Pancreas (tissue), 10 donors: ENCODE measurements at places on chromosomes 7 and 10. TPM values are rescaled to one million over a fixed set of nuclear protein-coding genes. Genes with fewer than 3 reads are reported as not detected.

GRCh38 chr7:2242541-2243429, 759 bp downstream of the NUDT1 start:
- DNase-seq = no peak

GRCh38 chr7:47314248-47314647, 267.7 kb downstream of the TNS3 start:
- no peak for DNase-seq

DNA sequence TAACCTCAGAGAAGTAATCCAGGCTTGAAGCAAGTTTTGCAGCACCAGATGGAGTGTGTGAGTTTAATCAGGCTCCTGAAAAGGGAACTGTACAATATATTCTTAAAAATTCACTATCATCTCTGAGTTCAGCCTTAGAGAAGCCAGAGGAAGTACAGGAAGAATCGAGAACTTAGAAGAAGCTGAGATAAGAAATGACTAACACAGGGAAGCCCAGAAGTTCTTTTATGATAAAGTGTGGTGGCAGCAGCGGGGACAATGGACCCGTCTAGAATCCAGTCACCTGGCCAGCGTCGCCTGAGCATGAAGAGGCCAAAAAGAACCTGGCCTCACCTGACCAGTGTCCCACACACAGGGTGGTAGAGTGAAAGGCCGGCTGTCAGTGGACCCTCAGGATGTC, 161.0 kb downstream of the USP6NL start:
- DNase-seq = no peak

DNA sequence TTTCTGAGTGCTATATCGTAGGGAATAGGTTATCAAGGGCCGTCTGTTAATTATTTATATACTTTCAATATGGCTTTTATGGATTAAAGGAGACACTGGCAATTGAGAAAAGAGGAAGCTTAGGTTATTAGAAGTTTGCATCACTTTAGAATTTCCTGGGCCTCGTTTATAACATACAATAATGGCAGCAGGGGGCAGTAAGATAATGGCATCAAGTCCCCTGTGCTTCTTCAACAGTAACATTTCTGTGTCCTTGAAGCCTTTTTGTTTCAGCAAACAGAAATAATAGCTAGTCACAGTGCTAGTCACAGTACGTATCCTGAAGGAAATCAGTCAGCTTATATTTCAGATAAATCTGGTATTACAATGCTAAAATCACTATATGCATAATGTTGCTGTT, 41.9 kb downstream of the SPAM1 start:
- no peak for DNase-seq

DNA sequence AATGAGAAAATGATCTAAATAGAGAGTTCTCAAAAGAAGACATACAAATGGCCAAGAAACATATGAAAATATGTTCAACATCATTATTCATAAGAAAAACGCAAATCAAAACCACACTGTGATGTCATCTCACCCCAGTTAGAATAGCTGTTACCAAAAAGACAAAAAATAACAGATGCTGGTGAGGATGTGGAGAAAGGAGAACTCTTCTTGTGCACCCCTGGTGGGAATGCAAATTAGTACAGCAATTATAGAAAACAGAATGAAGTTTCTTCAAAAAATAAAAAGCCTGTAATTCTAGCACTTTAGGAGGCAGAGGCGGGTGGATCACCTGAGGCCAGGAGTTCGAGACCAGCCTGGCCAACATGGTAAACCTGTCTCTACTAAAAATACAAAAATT, 199.3 kb downstream of the PARD3 start:
- DNase-seq = no peak

DNA sequence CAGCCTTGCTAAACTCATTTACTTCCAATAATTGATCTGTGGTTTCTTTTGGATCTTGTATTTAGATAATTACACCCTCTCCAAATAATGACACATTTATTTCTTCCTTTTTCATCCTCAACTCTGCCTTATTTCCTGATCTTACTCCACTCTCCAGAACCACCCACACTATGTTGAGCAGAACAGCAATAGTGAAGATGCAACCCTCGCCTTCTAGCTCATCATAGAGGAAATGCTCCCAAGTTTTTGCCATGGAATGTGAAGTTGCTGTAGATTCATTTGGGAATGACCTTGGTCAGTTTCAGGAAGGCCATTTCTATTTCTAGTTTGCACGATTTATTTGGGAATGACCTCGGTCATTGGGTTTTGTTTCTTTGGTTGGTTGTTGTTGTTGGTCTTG, 314.0 kb downstream of the PAXIP1 start:
- no peak for DNase-seq

- no peak for DNase-seq
Measured at GRCh38 chr7:135180122-135180521, 9.6 kb upstream of the CYREN start.

DNA sequence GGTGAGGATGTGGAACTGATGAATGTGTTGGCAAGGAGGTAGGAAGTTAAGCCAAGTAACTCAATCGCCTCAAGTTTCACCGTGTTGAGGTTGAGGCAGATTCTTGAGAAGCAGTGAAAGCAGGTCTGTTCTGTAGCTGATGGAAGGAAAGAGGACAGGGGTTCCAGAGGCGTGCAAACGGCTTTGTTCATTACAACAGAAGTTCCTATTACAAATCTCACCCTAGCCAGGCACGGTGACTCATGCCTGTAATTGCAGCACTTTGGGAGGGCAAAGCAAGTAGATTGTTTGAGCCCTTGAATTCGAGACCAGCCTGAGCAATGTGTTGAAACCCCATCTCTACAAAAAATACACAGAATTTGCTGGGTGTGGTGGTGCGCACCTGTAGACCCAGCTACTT, 36.9 kb upstream of the PTF1A start:
- DNase-seq = no peak

GRCh38 chr10:60235001-60235400, 154.7 kb downstream of the ANK3 start:
- no peak for DNase-seq

- DNase-seq = no peak
Measured at GRCh38 chr7:7639847-7640220, 718 bp upstream of the UMAD1 start.

- DNase-seq = no peak
Measured at GRCh38 chr7:55595511-55595910, 23.2 kb upstream of the VOPP1 start.

DNA sequence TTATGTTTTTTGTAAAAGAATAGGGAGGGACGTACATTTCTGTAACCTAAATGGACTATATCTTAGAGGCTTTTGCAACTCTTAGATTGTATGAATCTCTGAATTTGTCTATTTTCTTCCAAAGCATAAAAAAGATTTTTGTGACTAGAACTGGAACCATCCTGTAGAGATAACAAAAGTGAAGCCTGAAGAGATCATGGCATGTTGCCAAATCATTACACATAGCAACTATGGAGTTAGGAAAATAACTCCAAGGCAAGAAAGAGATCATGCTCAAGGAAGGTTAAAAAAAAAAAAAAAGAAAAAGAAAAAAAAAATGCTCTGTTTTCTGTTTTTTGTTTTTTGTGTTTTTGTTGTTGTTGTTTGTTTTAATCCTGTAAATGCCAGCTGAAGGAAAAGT, 567.7 kb upstream of the ZWINT start:
- no peak for DNase-seq

GRCh38 chr10:71731791-71732190, 12.2 kb upstream of the C10orf105 start:
- no peak for DNase-seq

DNA sequence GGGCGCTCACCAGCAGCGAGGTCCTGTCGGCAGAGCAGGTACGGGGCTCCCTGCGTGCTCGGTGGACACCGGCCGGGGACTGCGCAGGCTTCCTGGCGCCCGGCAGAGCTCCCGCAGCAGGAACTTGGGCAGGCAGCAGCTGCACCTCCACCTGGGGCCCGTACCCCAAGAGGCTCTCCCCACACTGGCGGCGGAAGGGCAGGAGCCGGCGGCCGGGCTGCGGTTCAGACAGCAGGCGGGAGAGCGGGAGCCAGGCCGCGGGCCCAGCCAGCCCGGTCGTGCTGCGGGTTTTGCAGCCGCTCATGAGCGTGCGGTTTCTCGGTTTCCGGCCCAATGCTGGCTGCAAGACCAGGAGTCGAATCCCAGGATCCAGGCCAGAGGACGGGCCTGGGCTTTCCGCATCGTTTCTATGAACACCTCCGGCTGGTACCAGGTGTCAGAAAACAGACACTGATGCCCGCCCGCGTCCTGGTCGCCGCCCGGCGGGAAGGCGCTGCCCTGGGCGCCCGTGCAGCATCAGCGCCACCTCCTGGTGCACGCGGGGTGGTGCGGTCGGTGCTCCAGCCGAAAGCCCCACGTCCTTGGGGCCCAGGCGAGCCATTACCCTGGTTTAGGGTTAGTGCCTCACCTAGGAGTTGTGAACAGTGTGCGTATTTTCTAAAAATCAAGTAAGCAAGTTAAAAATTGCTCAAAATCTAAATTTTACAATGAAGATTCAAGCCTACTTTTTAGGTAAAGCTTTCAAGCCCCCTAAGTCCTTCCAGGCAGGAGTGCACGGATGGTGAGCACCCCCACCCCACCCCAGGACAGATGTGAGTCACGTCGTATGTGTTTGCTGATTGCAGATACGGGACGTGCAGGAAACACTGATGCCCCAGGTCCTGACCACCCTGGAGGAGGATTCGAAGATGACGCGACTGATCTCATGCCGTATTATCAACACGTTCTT, 47.4 kb upstream of the PRKAR1B start:
- no peak for DNase-seq

DNA sequence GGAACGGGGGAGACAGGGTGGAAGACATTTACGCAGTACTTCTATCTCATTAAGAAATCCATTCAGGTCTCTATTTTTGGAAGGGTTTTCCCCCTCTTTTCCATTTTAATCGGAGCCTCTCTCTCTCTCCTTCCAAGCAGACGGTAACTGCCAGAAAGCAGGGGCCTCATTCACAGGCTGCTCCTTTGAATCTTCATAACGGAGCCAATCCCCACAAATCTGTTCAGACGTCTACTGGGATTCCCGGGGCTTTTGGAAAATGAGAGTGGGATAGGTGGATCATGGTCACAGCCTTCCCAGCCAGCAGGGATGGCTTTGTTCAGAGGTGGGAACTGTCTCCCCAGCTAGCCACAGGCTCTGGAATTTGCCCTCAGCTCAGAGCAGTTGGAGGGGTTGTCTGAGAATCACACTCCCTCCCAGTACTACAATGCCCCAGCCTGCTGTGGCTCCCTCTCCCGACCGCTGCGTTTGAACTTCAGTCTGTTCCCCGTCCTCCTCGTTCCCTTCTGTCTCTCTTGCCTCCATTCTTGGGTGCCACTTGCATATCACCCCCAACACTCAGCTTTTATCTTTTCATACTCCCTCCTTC, 413.6 kb downstream of the PLXNA4 start:
- no peak for DNase-seq

DNA sequence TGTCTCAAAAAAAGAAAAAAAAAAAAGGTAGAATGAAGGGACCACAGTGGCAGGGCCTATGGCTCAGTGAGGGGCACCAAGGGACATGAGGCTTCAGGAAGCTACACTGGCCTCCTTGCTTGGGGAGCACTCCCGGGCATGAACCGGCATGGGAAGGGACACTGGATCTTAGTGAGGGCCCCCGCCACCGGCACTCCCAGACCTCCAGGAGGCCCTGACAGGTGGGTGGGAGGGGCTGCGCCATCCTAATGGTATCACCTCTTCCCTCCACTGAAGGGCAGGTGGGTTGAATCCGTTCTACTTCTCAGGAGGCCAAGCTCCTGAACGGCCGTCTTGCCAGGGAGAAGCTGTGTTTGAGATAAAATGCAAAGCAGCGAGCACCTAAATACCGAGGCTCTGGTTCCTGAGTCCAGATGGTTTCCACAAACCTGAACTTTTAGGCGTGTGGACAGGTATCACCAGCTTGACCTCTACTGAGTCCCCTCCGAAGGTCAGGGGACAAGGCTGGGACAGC, 69.8 kb downstream of the C10orf143 start:
- DNase-seq = no peak

DNA sequence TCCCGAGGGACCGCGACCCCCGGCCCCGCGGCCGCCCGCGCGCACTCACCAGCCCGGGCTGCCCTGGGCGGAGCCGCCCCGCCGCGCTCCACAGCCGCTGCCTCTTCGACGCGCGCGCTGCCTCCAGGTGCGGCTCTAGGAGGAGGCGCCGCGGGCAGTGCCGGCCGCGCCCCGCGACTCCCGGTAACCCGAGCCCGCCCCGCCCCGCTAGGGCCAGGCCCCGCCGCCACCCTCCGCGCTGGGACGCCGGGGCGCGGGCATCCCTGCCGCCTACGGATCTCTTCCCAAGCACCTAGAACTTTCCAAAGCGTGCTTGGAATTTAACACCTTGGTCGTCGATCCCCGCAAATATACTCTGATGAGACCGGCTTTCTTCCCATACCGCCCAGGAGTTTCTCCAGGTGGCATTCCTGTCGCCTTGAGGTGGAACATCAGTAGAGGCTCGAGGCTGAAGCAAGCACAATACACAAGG, at the start of gene SLC26A5:
Gene SLC26A5, minus strand, starts transcription at position 159 of the 472 bp plus-strand sequence. CDS start 24,693 bp downstream, outside the sequence.
- DNase-seq = peak; percentile 68

DNA sequence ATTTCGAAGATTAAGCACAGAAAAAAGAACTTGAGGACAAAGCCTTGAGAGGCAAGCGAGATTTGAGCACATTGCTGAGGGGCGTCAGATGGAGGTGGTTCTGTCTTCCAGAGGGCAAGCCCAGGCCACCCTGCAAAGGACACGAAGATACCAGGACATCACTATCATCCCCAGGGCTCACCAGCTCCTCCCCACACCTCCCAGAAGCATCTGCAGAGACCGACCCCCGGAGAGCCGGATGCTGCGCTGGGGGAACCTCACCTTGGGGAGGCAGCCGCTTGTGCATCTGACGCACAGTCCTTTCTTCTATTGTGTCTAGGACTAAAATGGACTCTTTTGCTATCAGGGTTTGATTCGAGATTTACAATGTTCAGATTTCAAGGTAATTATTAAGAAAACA, 259.7 kb downstream of the DNAJB6 start:
- no peak for DNase-seq

- DNase-seq = no peak
Measured at GRCh38 chr7:83271212-83272099, 108.8 kb upstream of the PCLO start.

GRCh38 chr10:121926671-121927317, 1.0 kb downstream of the ATE1 start:
- no peak for DNase-seq

GRCh38 chr10:11319990-11320602, 291.4 kb downstream of the USP6NL start:
- no peak for DNase-seq

- no peak for DNase-seq
Measured at GRCh38 chr7:55252386-55252785, 112.8 kb upstream of the LANCL2 start.

DNA sequence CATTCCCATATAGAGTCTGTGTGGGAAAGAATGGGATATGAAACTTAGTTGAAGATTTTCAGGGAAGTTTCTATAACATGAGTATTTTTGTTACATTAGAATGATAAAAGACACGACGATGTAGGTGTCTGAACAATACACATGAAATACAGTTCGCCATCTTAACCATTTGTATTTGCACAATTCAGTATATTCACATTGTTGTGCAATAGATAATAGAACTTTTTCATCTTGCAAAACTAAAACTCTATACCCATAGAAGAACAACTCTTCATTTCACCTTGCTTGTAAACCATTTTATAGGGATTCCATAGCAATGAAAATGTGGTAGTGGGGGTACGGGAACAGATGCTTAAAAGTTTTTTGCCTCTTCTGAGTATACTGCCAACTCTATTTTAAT, 32.8 kb downstream of the SLC39A12 start:
- no peak for DNase-seq

The PRSS2 gene
- 66,049 TPM for total RNA-seq

The OR6B1 gene
- not detected for total RNA-seq

The CPA2 gene
- 5,899 TPM for total RNA-seq

The MEIG1 gene
- not detected for total RNA-seq

The FANK1 gene
- total RNA-seq = 1.6 TPM

The PDGFA gene
- total RNA-seq = 57.3 TPM

The INA gene
- 2.9 TPM for total RNA-seq

The IFIT1B gene
- total RNA-seq = not detected

The SEC31B gene
- 4.2 TPM for total RNA-seq

The CRYGN gene
- total RNA-seq = not detected
